ENCODE measurements at places on chromosomes 2 and 18.

DNA sequence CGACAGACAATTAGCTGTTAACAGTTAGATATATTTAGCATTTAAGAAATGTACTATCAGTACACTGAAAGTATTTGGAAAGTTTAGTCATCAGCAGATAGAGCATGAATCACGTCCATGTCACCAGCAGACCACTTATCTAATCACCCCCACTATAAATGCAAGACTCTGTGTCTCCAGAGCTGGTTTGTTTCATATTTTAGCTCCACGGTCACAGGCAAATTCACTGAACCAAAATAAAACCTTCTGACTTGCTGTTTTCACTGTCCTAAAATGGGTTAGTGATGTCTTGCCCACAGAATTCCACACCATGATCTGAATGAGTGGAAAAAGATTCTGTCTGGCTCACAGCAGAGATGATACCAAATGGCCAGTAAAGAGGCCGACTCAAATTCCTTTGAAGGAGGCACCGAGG lies 64.9 kb downstream of the CDH2 start:
- no peak for DNase-seq

- DNase-seq = no peak
These were observed 9.1 kb upstream of the ZNF804A start for GRCh38 chr2:184589261-184589660.

DNA sequence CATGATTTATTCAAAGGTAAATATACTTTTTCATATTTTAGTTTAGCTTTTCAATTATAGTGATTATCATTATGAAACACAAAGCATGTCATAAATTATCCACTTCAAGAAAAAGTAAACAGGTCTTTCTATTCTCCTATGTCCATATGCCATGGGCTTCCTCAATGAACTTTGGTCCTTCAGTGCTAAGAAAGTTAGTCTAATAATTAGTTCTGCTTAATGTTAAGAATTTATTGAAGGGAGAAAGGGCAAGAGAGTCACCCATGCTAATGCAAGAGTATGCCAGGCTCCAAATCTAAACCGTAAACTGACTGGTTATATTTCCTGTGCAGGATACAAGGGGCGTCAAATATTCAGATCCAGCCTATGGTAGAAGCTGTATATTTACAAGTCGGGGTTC lies 96.2 kb downstream of the GORASP2 start:
- no peak for DNase-seq

DNA sequence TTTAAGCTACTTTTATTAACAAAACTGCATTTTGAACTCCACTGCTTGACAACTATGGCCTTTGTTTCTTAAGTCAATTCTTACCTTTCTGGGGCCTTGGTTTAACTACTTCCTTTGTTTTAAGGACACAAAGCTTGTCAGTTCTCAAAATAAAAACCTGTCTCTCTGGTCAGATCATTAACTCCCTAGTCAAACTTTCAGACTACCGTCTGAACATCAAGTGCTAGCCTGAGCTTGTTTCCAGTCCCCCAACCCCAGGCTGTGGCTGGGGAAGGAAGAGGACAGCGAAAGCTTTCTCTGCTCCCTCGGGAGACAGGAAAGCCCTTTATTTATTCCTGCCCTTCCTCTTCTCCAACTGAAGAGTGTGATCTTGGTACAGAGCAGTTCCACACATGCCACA lies 1.7 kb downstream of the SH3YL1 start:
- DNase-seq = no peak

- no peak for DNase-seq
These were observed 29.8 kb upstream of the LCLAT1 start for GRCh38 chr2:30417253-30417652.

DNA sequence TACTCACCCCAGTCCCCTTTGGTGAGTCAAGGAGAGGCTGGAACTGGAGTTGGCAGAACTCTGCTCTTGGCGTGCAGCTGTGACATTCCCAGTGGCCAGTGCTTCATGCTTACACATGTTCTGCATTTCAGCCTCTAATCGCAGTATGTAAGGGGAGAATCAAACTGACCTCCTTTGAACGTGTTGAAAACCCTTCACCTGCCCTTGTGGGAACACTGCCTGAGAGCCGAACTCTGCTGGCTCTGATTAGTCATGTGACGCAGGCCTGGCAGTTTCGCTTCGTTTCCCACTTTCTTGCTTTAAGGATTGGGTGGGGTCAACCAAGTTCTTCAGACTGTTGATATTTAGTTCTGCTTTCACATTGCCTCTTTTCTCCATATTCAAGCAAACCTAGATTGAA lies 173.8 kb upstream of the BCL2L11 start:
- DNase-seq = no peak

DNA sequence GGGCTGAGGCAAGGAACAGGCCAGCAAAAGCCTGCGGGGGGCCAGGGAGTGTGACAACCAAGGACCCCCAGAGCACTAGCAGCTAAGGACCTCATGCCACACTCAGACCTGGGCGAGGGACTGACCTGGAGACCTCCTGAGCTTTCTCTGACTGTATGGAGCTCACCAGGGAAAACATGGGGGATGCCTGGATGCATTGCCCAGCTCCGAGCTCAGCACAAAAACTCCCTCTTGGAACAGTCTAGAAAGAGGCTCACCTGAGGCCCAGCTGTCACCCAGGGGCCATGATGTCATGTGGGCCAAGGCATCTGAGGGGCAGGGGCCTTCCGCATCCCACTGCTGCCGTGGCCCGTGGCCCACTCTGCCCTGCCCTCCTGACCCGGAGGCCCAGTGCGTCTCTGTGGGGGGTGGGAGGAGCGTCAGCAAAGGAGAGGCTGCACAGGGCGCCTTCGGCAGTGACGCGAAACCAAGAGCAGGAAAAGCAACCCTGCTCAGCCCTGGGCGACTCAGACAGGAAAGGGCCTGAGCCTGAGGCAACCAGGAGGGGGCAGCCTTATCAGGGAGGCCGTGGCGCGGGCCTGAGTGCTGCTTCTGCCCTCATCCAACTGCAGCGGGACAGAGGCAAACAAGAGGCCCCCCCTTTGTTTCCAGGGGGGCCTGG lies 57.3 kb upstream of the ALPP start:
- DNase-seq = no peak

- peak; percentile 39 for DNase-seq
These were observed 17.2 kb downstream of the PCBP1 start for GRCh38 chr2:70104231-70105111.

DNA sequence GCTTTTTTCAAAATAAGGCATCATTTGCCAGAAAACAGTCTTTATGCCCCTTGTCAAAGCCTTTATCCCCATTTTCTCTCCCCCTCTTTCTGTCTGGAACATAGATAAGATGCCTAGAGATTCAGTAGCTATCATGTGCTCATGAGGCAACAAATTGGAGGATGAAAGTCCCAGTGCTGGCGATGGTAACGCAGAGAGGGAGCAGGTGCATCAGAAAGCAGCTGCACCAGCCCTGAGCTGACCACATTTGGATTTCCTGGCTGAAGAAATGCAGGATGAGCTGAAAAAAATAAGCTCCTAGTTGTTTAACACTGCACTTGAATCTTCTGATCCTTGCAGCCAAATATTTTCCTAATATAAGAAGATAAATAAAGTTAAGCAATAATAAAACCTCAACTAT lies 48.0 kb downstream of the LOXHD1 start:
- no peak for DNase-seq

- no peak for DNase-seq
These were observed 203.0 kb downstream of the SETBP1 start for GRCh38 chr18:44883671-44884070.

DNA sequence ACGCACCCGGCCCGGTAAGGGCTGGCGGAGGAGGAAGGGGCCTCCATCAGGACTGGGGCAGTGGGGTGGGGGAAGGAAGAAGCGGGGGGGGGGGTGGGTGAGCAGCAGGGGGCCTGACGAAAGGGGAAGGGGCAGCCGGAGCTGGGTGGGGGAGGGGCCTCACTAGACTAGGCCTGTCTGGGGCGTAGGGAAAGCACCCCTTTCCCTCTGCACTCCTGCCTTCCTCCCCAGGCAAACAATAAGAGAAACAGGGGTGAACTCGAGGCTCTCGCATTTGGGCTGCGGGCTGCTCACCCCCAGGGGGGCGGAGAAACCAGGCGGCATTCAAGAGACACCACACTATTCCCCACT lies 82.7 kb upstream of the POMC start:
- no peak for DNase-seq

DNA sequence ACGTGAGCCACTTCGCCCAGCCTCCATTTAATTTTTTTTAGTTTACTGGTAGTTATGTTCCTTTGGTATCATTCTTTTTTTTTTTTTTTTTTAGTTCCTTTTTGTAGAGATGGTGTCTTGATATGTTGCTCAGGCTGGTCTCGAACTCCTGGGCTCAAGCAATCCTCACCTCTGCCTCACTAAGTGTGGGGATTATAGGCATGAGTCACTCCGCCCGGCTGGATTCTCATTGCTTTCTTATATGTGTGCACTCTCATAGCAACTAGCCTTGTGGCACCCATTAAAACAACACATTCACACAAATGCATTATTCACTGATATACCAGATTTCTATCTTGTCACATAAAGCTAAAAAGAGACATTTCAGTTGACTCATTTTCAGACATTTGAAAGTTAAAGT lies 4.2 kb downstream of the TTC27 start:
- no peak for DNase-seq

GRCh38 chr2:72731116-72731515 lies 94.7 kb downstream of the EXOC6B start:
- DNase-seq = no peak

GRCh38 chr2:143158551-143159485 lies 29.6 kb downstream of the ARHGAP15 start:
- DNase-seq = no peak

DNA sequence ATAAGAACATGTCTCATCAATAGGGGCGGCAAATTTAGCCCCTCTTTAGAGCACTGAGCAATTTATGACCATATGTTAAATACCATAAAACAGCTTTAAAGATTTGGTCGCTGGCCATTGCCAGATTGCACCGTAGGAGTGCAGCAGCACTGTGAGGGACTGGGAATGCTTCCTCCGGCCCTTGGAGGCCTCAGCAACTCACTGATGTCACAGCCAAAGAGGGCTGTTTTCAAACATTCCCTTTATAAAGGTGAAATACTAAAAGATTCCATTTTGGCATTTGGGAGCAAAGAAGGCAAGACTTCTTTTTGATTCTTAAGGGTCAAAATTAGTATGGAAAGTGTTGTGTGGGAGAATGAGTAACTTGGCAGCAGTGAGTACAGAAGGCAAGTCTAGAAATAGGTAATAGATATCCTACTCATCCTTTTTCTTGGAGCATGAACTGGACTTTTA lies 63.7 kb downstream of the BABAM2 start:
- DNase-seq = no peak

GRCh38 chr2:99725820-99726219 lies 236.0 kb upstream of the REV1 start:
- no peak for DNase-seq

GRCh38 chr2:3606370-3607201 lies 11.7 kb downstream of the COLEC11 start:
- DNase-seq = no peak

DNA sequence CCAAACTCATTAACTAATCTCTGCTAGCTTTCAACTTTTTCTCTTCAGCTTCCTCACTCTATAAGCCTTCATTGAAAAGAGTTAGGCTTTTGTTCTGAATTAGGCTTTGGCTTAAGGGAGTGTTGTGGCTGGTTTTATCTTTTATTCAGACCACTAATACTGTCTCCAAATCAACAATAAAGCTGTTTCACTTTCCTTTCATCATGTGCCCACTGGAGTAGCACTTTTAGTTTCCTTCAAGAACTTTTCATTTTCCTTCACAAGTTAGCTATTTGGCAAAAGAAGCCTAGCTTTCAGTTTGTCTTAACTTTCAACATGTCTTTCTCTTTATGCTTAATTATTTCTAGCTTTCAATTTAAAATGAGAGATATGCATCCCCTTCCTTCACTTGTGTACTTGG lies 271.7 kb upstream of the FSIP2 start:
- DNase-seq = no peak

DNA sequence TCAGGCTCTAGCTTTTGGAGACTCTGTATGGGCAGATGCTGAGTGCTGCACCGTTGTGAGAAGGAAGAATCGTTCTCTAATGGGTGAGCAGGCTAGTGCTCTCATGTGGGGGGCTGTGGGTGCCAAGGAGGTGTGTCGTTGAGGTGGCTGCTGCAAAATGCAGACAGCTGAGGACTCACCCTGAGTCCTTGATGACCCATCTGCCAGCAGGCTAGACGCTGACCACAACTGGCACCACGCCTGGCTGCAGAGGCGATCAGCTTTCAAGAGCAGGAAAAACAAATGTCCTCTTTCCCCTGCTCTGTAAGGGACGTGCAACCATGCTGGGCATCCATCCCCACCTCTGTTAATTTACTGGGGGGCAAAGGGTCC lies 48.2 kb downstream of the HAUS1 start:
- DNase-seq = no peak

GRCh38 chr2:207528980-207529329 lies 807 bp upstream of the CREB1 start:
- peak; percentile 21 for DNase-seq

DNA sequence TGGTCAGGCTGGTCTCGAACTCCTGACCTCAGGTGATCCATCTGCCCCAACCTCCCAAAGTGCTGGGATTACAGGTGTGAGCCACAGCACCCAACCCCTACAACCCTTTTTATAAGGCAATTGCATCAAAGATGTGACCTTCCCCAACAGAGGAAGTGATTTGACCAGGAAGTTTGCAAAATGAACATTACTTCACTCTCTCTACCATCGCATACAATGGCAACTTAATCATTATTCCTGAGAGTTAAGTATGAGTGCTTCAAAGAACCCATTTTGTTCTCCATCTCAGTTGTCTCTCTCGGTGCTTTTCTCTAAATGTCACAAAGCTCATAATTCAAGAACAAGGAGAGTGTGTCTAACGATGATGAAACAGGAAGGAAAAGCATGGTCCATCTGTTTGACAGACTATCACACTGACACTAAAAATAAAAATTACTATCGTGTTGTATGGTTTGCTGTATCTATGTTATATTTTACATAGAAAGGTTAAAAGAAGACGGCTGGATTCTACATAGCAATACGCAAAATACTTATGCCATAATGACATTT lies 18.1 kb upstream of the CREG2 start:
- DNase-seq = no peak

DNA sequence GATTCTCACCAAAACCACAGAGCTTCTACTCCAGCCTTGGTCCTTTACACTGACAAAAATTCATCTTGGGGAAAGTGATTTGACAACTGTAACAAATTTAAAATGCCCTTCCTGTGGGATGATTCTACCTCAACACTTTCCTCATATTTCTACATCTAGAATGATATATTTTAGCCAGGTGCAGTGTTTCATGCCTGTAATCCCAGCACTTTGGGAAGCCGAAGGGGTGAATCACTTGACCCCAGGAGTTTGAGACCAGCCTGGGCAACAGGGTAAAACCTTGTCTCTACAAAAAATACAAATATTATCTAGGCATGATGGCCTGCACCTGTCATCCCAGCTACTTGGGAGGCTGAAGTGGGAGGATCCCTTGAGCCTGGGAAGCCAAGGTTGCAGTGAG lies 408.6 kb downstream of the CDH7 start:
- DNase-seq = no peak

- no peak for DNase-seq
These were observed 95.9 kb upstream of the IL1R2 start for GRCh38 chr2:101895819-101896322.

- DNase-seq = no peak
These were observed 61.2 kb downstream of the FARSB start for GRCh38 chr2:222594679-222595078.
